GM23338 (cell line): ENCODE measurements at places on chromosomes 4 and X. TPM values are rescaled to one million over a fixed set of nuclear protein-coding genes. Genes with fewer than 3 reads are reported as not detected.

DNA sequence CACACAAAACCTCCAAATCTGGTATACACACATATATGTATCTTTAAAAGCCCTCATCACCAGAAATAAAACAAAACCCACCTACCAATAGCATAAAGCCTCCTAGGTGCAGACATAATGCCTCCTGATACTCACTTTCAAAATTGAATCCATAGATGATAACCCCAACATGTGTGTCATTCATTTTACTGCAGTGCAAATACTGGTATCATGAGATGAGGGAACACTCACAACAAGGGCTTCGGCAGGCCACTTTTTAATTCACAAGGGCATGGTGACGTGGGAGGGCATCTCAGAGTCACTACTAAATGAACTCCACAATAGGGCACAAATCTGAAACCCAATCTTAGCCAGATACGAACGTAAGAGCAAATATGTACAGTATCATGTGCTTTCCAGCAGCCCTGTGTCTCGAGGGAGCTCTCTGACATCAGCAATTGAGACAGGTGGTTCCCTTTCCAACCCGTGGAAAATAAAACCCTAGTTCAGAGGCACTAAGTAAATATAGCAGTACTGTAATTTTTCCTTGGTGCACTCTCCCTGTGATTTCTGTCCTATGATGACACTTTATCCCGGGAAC lies 14.1 kb upstream of the PPARGC1A start:
- no peak for DNase-seq
- no peaks in the 10 kb centered on the region for H3K4me1 ChIP-seq
- H3K27ac ChIP-seq = no peak overlapping the region
- no peak overlapping the region for H3K4me3 ChIP-seq
- no peaks in the 10 kb centered on the region for H3K36me3 ChIP-seq

DNA sequence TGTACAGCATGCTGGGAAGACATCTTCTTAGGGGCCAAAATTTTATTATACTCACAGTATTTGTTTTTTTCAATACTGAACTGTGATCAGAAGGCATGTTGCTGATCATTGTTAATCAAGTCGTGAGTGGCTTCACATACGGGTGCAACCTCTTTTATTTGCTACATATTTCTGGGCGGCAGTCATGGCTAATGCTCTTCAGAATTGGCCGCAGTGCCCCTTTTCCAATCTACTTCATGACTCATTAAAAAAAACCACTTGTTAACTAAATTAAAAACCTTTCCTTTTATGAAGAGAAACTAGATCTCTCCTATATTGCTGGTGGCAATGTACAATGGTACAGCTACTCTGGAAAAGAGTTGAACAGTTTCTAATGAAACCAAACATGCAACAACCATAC lies 101.5 kb upstream of the C1GALT1C1 start:
- H3K27me3 ChIP-seq = no peaks in the 10 kb centered on the region
- no peaks in the 10 kb centered on the region for H3K36me3 ChIP-seq
- no peak overlapping the region for H3K4me3 ChIP-seq

DNA sequence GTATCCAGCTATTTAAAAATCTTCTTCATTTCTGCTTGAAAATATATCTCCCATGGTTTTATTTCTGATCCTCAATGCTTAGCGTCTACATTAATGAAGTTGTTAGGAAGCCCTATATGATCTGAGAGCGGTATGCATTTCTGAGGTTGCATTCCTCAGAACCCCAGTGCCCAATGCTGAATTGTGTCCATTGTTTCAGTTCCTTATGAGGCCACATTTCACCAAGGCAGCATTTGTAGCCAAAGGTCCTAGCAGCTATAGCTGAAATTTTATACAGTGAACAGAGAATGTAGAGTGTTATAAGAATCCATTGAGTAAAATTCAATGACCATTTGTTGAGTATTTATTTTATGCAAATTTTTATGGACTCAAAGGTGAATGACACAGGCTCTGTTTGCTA lies 209.5 kb downstream of the PCDH7 start:
- no peak overlapping the region for H3K27ac ChIP-seq
- no peak for DNase-seq
- peaks cover 9% of the 10 kb centered on the region; the same call in 1 of the 2 replicates for H3K4me1 ChIP-seq
- H3K36me3 ChIP-seq = no peaks in the 10 kb centered on the region

- no peaks in the 10 kb centered on the region for H3K27me3 ChIP-seq
- H3K36me3 ChIP-seq = no peaks in the 10 kb centered on the region
- no peak for DNase-seq
- no peak overlapping the region for H3K27ac ChIP-seq
- no peak overlapping the region for H3K4me3 ChIP-seq
These were observed 25.4 kb upstream of the GNRHR start for GRCh38 chr4:67779631-67780030.

DNA sequence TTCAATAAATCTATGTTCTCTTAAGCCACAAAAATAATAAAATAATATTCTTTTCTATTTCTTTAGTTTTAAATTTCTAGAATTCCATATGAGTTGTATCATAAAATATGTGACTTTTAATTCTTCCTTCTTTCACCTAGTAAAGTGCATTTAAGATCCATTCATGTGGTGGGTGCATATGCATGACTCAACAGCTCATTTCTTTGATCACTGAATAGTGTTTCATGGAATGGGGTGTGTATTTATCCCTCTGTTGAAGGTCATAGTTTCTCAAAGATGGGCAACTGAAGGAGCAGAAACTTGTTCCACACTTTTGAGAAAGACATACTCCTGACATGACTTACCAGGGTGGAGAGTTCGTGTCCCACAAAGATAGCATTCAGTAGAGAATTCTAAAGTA lies 1230.3 kb upstream of the AGA start:
- no peak for DNase-seq
- H3K36me3 ChIP-seq = no peaks in the 10 kb centered on the region
- no peak overlapping the region for H3K27ac ChIP-seq
- H3K4me3 ChIP-seq = no peak overlapping the region
- H3K4me1 ChIP-seq = no peaks in the 10 kb centered on the region
- H3K27me3 ChIP-seq = no peaks in the 10 kb centered on the region

DNA sequence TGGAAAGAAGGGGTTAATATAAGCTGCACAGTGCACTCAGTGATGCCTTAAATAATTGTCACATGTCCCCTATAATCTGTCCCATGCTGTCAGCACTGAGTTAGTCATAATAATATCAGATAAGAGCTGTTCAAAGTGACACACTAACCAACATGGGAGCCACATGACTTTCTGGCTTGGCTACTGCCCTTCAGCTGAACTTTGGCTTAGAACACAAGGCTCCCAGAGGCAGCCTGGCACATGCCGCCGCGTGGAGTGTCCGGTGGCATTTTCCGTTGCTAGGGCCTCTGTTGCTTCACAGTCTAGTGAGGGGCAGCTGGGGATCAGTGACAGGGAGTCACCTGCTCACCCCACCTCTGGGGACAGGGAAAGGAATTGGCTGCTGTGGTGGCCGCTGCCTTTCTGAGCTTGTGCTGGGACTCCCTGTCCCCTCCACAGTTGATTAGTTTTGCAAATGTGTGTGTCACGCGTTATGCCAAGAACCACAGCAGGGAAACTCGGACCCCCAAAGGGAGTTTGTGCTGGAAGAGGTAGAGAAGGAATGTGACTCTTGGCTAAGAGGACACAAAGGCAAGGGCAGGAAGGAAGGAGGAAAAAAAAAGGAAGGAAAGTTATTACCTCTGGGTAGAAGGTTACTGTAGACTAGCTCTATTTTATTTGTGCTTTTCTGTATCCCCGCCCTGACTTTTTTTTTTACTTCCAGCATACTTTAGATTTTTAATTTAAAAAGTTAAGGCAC lies 41.1 kb upstream of the PPARGC1A start:
- H3K36me3 ChIP-seq = no peaks in the 10 kb centered on the region
- peak; percentile 17 for DNase-seq
- no peak overlapping the region for H3K27ac ChIP-seq
- H3K27me3 ChIP-seq = no peaks in the 10 kb centered on the region

DNA sequence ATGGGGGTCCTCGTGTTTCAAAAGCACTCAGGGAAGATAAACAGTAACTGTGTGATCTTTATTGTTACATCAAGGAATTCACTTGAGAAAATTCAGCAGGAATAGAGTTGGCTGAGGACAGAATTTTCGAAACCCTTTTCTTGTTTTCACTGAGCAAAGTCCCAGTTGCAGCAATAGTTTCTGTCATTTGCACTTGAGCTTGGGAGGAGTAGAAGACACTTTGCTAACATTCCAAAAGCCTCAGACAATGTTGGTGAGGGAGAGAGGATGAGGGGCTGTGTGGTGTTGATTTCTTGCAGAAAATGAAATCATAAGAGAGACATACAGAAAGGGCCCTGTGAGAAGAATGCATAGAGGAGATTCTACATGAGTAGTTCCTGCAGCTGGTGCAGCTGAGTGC lies 151.9 kb upstream of the DIPK2B start:
- H3K36me3 ChIP-seq = no peaks in the 10 kb centered on the region
- H3K4me3 ChIP-seq = no peak overlapping the region
- H3K4me1 ChIP-seq = no peaks in the 10 kb centered on the region
- H3K27me3 ChIP-seq = no peaks in the 10 kb centered on the region

- no peaks in the 10 kb centered on the region for H3K4me1 ChIP-seq
- H3K27ac ChIP-seq = no peak overlapping the region
- H3K4me3 ChIP-seq = no peak overlapping the region
- no peak for DNase-seq
These were observed 155.8 kb downstream of the ATP10D start for GRCh38 chr4:47640911-47641310.

DNA sequence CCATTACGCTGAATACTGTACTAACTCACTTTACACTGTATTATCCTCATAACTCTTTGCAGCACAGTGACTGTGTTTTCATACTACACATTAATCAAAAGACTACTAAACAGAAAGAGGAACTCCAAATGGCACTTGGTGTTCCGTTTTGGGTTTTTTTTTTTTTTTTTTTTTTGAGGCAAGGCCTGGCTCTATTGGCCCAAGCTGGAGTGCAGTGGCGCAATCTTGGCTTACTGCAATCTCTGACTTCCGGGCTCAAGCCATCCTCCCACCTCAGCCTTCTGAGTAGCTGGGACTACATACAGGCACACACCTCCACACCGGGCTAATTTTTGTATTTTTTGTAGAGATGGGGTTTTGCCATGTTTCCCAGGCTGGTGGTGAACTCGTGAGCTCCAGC lies 10.7 kb downstream of the KLHL8 start:
- H3K27me3 ChIP-seq = no peaks in the 10 kb centered on the region
- H3K4me1 ChIP-seq = no peaks in the 10 kb centered on the region
- no peak overlapping the region for H3K27ac ChIP-seq

DNA sequence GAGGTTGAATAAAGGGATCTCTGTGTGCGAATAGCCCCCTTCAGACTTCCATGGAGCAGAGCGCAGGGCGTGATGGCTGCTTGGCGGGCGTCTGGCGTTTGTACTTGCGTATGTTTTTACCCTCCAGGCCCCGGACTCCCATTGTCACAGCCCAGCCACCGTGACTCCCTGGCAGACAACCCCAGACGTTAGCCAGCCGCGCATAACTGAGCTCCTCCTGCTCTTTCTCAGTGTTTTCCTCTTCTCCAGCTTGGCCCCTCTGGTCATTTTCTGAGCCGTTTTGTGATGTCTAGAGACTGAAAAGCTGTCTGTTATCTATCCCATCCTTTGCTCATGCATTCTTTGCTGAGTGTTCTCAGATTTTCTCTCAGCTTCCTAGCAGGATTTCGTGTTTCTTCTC lies 54.3 kb downstream of the IGFBP7 start:
- H3K4me1 ChIP-seq = no peaks in the 10 kb centered on the region
- H3K27ac ChIP-seq = no peak overlapping the region
- no peak for DNase-seq
- H3K4me3 ChIP-seq = no peak overlapping the region
- no peaks in the 10 kb centered on the region for H3K27me3 ChIP-seq
- no peaks in the 10 kb centered on the region for H3K36me3 ChIP-seq

DNA sequence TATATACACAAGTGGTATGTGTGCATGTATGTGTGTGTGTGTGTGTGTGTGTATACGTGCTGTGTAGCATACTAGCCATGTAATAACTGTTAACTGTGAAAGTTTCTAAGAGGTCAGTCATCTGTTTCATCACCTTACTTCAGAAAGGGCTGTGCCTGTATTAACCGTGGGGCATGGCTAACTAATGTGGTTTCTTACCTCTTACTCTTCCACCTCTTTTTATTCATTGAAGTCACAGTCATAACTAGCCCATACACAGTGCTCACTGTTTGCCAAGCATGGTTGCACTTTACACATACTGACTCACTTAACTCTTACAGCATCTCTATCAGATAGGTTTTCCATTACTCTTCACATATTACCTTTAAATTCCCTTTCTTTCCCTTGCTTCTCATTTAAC lies 23.7 kb upstream of the LRAT start:
- H3K27me3 ChIP-seq = no peaks in the 10 kb centered on the region
- no peak overlapping the region for H3K27ac ChIP-seq
- H3K4me3 ChIP-seq = no peak overlapping the region
- H3K36me3 ChIP-seq = no peaks in the 10 kb centered on the region
- peaks cover 41% of the 10 kb centered on the region for H3K4me1 ChIP-seq

GRCh38 chr4:83118869-83119268 lies 4.3 kb upstream of the PLAC8 start:
- H3K4me1 ChIP-seq = peaks cover 15% of the 10 kb centered on the region
- no peak for DNase-seq
- H3K36me3 ChIP-seq = peaks cover 5% of the 10 kb centered on the region

DNA sequence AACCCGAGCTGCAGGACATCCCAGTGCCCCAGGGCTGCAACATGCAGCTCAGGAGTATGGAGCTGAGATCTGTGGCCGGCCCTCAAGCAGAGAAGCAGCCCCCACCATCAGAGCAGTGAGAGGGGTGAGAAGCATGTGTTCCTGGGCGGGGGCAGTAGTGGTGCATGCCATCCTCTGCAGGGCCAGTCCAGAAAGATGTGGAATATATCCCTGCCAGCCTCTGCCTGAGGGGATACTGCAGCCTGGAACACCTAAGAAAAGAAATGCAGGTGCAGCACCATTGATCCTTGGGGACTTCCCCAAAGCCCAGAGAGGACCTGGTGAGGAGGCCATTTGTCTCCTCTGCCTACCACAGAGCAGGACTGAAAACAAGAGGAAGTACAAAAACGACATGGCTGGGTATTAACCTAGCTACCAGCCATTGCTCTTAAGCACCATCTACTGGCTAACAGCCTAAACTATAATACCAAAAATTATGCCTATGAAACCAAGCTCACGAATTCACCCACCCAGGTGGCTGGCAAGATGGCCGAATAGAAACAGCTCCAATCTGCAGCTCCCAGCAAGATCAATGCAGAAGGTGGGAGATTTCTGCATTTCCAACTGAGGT lies 158.8 kb downstream of the ADGRA3 start:
- no peak overlapping the region for H3K4me3 ChIP-seq
- no peaks in the 10 kb centered on the region for H3K36me3 ChIP-seq
- no peak overlapping the region for H3K27ac ChIP-seq

- H3K27ac ChIP-seq = peak overlapping the region; percentile 60
- no peaks in the 10 kb centered on the region for H3K27me3 ChIP-seq
- DNase-seq = peak; percentile 66
- H3K4me3 ChIP-seq = no peak overlapping the region
- H3K36me3 ChIP-seq = no peaks in the 10 kb centered on the region
- H3K4me1 ChIP-seq = peaks cover 12% of the 10 kb centered on the region; the same call in 1 of the 2 replicates
These were observed 156.2 kb upstream of the SLC7A11 start for GRCh38 chr4:138398322-138398721.

GRCh38 chr4:15805583-15806517 lies 27.7 kb downstream of the CD38 start:
- DNase-seq = peak; percentile 86
- H3K27me3 ChIP-seq = no peaks in the 10 kb centered on the region
- H3K4me1 ChIP-seq = no peaks in the 10 kb centered on the region
- no peak overlapping the region for H3K4me3 ChIP-seq

GRCh38 chrX:47422444-47422843 lies 52.1 kb downstream of the ZNF157 start:
- DNase-seq = no peak
- H3K4me3 ChIP-seq = no peak overlapping the region
- H3K36me3 ChIP-seq = no peaks in the 10 kb centered on the region
- H3K27me3 ChIP-seq = no peaks in the 10 kb centered on the region

RAB40AL gene
- 0.83 and 1.6 TPM in 2 replicates for total RNA-seq

MTHFD2L gene
- 24.4 and 29.2 TPM in 2 replicates for total RNA-seq

SULT1E1 gene
- 0.12 TPM in 1 of 2 replicates, not detected in the other for total RNA-seq

EDNRA gene
- 4.5 and 5.0 TPM in 2 replicates for total RNA-seq

ARR3 gene
- not detected in 2 replicates for total RNA-seq

NLGN4X gene
- 86.5 and 86.8 TPM in 2 replicates for total RNA-seq

ZDHHC9 gene
- 17.6 and 19.1 TPM in 2 replicates for total RNA-seq

TLR2 gene
- 1.2 and 2.1 TPM in 2 replicates for total RNA-seq

CLDN34 gene
- total RNA-seq = 0.19 TPM in 1 of 2 replicates, not detected in the other
